ENCODE measurements at places on chromosomes 6 and 20. TPM values are rescaled to one million over a fixed set of nuclear protein-coding genes. Genes with fewer than 3 reads are reported as not detected.

CPXM1 gene
- not detected for total RNA-seq

SNRNP48 gene
- total RNA-seq, result 10.7 TPM

TRAPPC3L gene
- not detected for total RNA-seq

PRL gene
- not detected for total RNA-seq

C6orf15 gene
- total RNA-seq, result not detected

IL17A gene
- not detected for total RNA-seq

COQ3 gene
- 9.5 TPM for total RNA-seq

KCNQ2 gene
- 19.4 TPM for total RNA-seq

BTNL2 gene
- not detected for total RNA-seq

TMC2 gene
- total RNA-seq, result not detected

HLA-DRA gene
- total RNA-seq, result 1.7 TPM

RPS6KA2 gene
- 4.1 TPM for total RNA-seq

MTFR2 gene
- total RNA-seq, result 12.8 TPM

HLA-DPA1 gene
- total RNA-seq, result 0.69 TPM

TREML1 gene
- not detected for total RNA-seq

HLA-DMA gene
- 2.8 TPM for total RNA-seq

TXLNB gene
- not detected for total RNA-seq

ADGRF1 gene
- 0.95 TPM for total RNA-seq

UBE2C gene
- 173 TPM for total RNA-seq

BPIFB2 gene
- total RNA-seq, result not detected

NKX2-4 gene
- total RNA-seq, result not detected

SLPI gene
- total RNA-seq, result 0.74 TPM

PIGT gene
- 108 TPM for total RNA-seq

CRISP2 gene
- not detected for total RNA-seq

SMLR1 gene
- 0.08 TPM for total RNA-seq

NFATC2 gene
- total RNA-seq, result 10.6 TPM

C20orf202 gene
- total RNA-seq, result not detected

SERINC3 gene
- total RNA-seq, result 76.4 TPM

GSTA1 gene
- total RNA-seq, result 0.28 TPM

NHLRC1 gene
- total RNA-seq, result 2.1 TPM

TDP2 gene
- total RNA-seq, result 33.6 TPM

CALHM5 gene
- not detected for total RNA-seq

FAM217B gene
- total RNA-seq, result 24.4 TPM

KCNK5 gene
- total RNA-seq, result 0.77 TPM

KIFC1 gene
- total RNA-seq, result 81.8 TPM

BPIFB4 gene
- not detected for total RNA-seq

LRRC73 gene
- total RNA-seq, result 2.9 TPM

GNMT gene
- 0.72 TPM for total RNA-seq

HRH3 gene
- 0.10 TPM for total RNA-seq

SSTR4 gene
- total RNA-seq, result not detected

AP5S1 gene
- 23.1 TPM for total RNA-seq

CEBPB gene
- total RNA-seq, result 52.1 TPM

FKBP1C gene
- 0.49 TPM for total RNA-seq

CDSN gene
- not detected for total RNA-seq

GABRR1 gene
- not detected for total RNA-seq

NMBR gene
- total RNA-seq, result not detected

KAT14 gene
- 12.7 TPM for total RNA-seq

PTK7 gene
- 240 TPM for total RNA-seq

POPDC3 gene
- total RNA-seq, result 29.2 TPM

TNF gene
- 0.64 TPM for total RNA-seq

PDSS2 gene
- 17.7 TPM for total RNA-seq

CBLN4 gene
- not detected for total RNA-seq

GRM4 gene
- total RNA-seq, result 1.3 TPM

ENPP4 gene
- 5.4 TPM for total RNA-seq

GPLD1 gene
- total RNA-seq, result 0.98 TPM

UBE2J1 gene
- total RNA-seq, result 30.5 TPM

RIPOR3 gene
- total RNA-seq, result 92.5 TPM

SDC4 gene
- 93.3 TPM for total RNA-seq

RTF2 gene
- 89.2 TPM for total RNA-seq

POLH gene
- 28.4 TPM for total RNA-seq

All from Panc1 (cell line).